ENCODE measurements at places on chromosomes 4 and X. TPM values are rescaled to one million over a fixed set of nuclear protein-coding genes. Genes with fewer than 3 reads are reported as not detected.

DNA sequence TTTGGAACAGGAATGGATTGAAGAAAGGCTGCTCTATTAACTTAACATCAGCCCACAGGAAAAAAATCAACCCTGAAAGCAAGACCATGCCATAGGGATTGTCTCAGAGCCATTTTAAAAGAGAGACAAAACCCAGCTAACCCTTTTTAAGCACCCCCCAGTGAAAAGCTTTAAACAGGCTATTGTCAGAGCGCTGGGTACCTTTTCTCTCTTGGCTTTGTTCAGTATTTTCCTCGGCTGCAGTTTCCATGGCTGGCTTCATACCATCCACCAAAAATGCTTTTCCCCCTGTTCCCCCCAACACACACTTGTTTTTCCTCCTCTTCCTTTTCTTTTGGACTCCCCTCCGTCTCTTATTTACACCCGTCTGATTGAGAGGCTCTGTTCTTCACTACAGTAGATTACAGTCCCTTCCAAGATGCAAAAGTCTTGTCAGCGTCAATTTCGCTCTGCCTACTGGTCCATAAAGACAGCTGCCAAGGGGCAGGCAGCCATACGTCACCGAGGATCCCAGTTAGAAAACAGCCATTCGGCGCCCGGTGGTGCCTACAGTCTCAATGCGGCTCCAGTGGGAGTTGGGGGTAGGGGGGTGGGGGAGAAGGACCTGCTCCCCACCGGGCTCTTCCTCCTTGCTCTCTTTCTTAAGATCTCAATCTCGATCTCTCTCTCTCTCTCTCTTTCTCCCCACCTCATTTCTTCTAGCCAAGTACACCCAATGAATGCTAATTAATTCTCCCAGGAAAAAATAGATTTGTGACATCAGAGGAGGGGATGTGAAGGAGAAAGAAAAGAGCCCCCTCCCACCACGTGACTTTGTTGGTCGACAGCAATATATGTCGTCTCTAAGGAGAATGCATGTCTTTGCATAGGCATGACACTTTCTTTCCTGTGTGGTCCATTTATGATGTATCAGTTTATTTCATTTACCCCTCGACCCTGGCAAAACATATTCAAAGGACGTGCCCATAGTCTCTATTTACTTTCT lies at the start of gene GPM6B:
TSS of gene GPM6B (minus strand) at position 451 of the 985 bp plus-strand sequence. CDS start at position 262, 189 bp downstream.
- no peak for ATAC-seq

- ATAC-seq, result peak; percentile 50
Observed at GRCh38 chr4:37780444-37781130, 45.9 kb upstream of the PGM2 start.

DMP1 gene
- not detected for total RNA-seq

DNA sequence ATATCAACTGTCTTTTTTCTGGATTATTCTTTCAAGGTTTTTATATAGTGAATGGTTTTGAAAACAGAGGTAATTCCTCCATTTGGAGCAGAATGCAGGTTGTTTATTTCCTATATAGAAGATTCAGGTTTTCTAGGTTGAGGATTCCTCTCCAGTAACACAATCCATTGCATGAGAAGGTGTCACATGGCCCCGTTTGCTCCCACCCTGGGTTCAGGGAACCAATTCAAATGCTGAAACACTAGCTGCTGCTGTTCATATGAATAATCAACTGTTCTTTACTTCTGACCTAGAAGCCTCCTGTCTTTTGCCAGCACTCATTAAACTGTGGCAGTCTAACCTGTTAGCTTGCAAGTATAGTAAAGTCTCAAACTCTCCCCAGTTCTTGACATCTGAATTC lies 1316.9 kb upstream of the TENM3 start:
- no peak for ATAC-seq

IGFBP7 gene
- total RNA-seq, result not detected
